ENCODE measurements at places on chromosomes 11 and 22.

- DNase-seq: no peak
Measured at GRCh38 chr22:27720860-27721259, 80.7 kb downstream of the MN1 start.

- no peak for DNase-seq
Measured at GRCh38 chr11:13259374-13259773, 18.2 kb upstream of the BMAL1 start.

GRCh38 chr22:37734964-37735451 lies 38.2 kb downstream of the TRIOBP start:
- DNase-seq: peak; percentile 1

- no peak for DNase-seq
Measured at GRCh38 chr11:130323452-130324450, 9.0 kb upstream of the ZBTB44 start.

DNA sequence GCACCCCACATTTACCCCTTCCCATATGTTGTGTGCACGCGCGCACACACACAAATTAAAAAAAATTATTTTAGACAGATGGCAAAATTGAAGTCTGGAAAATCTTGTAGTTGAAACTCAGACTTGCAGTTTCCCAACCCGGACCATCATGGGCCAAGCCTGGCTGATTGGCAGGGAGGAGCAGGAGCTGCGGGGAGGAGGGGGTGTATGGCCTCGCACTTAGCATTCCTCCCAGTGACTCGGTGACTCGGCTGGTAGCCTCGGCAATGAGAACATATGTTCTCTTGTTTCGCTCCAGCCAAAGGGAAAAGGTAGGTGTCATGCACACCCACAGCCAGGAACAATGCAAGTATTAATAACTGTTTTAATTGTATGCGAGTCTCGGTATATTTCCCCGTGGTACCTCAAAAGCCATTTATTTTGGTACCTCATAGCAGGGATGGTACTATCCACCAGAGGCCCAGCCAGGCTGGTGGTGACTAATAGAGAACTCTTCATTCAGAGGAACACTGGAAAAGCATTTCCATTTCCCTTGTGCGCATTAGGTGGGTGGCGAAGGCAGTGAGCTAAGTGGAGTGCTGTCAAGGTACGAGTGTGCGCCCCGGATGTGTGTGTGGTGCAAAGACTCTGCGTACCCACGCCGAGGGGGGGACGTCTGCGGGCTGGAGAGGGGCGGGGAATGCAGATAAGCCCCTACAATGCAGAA lies 92.5 kb downstream of the DSCAML1 start:
- DNase-seq: no peak

DNA sequence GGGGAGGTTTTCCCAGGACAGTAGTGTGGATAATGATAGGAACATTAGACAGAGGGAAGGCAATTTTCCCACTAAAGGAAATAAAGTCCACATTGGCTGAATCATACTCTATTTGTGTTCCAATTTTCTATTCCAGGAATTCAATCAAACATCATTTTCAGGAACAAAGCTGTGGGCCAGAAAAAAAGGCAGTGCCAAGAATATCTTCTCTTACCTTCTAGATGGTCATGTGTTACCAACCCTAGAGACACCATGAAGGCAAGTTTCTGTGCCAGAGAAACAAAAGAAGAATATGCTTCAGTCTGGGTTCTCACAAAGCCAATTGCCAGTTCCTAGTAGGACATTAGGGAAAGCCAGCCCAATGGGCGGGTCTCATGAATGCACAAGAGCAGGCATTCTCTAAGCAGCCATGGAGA lies 27.5 kb downstream of the LARGE2 start:
- DNase-seq: no peak

DNA sequence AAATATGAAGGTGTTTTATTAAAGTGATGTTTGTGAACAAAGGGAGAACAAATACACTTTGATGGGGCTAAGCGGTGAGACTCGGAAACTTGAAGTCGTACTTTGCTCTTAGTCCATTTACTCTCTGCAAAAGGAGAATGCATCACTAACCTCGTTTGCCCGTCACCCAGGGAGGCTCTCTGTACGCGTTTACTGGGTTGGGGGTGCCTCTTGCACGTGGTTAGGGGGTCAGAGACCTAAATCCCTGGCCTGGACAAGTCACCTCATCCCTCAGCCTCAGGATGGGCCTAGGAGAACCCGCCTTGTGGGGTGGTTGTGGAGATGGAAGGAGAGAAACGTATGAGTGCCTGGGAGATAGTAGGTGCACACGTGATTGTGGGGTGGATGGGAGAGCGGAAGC lies 803 bp upstream of the IFT27 start:
- DNase-seq: no peak

GRCh38 chr22:39388261-39389011 lies 11.1 kb upstream of the TAB1 start:
- peak; percentile 60 for DNase-seq

GRCh38 chr22:27581688-27582087 lies 219.9 kb downstream of the MN1 start:
- DNase-seq: no peak

DNA sequence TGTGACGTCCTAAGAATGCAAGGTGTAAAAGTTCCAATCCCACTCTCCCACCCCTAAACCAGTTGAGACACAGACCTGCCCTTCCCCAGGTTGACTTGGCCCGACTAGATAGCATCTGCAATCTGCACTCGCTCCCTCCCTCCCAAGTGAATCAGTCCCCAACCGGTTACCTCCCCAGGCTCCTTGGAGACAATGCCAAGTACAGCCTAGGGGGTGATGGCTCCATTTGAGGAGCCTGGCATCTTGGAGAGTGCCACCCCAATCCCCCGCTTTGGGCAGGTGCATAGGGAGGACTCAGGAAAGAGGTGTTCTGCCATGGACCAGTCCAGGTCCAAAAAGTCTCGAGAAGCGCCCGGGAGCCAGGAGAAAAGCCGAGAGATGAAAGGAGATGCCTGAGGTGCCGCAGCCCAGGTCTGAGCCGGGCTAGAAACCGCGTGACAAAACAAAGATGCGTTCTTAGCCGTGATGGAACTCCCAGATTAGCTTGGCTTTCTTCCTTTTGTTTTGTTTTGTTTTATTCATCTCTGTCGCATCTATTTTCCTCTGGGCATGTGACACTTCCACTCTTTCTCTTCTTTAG lies 18.7 kb upstream of the SNX32 start:
- no peak for DNase-seq

GRCh38 chr11:114684636-114685035 lies 6.3 kb downstream of the NXPE2 start:
- DNase-seq: no peak

- DNase-seq: no peak
Measured at GRCh38 chr11:111851636-111852035, 19.7 kb downstream of the ALG9 start.

DNA sequence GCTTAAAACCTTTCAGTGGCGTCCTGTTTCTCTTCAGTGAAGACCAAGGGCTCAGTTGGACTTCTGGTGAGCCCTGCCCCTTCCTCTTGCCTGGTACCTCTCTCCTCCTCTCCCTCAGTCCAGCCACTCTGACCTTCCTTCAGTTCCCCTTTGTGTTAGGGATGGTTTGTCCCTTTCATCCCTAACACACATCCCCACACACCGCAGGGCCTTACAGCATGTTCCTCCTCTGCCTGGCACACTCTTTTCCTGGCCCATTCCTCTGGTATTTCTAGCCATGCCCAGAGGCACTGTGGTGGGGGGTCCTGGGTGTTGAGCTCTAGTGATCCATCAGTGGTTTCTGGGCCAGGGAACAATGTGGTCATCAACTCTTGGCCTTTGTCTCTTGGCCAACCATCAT lies 21.4 kb downstream of the GNAZ start:
- no peak for DNase-seq

DNA sequence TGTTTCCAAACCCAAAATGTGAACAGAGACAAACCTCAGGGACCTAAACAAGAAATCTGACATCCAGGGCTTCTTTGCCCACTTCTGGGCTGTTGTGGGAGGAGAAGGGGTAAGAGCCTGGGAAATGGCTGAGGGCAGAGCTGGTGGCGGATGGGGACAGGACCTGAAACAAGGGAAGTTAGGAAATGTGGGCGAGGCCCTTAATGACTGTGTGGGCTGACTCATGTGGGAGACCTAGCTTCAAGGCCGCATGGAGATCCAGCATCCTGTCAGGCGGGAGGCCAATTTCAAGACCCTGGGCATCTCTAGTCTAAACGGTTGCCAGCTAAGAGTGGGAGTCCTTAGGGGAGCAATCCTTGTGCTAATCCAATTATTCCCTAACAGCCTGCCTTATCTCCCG lies 2.1 kb upstream of the OAF start:
- DNase-seq: no peak

GRCh38 chr11:66815646-66816045 lies 27.6 kb upstream of the RCE1 start:
- DNase-seq: no peak

DNA sequence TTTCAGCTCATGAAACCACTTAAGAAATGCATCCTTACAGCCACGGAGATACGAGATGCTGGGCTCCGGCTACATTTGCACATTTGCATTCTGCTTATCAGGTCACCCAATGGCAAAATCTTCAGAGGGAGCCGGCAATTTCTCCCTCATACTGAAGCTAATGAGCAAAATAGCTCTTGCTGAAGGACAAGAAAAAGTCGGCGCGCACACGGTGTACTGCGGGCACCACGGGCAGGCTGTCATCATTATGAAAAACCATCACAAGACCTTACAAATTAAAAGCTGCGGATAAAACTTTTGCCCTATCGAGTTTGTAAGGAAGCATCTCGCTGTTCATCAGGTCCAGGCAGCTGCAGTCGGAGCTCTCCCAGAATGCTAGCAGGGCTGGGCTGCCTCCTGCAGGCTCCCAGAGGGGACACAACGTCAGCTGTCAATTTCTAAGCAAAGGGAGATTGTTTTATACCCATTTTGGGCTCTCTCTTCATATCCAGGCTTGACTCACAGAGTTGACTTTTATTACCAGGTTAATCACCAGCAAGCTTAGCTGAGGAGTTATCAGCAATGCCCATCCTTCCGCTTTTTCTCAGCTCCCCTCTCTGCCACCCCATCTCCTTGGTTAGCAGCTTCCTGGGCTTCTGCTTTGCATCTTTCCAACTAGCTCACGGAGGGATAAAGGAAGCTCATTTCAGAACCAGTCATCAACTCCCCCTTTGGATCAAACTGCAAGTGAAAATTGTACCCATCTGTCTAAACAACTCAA lies 375.1 kb downstream of the OPCML start:
- no peak for DNase-seq

- no peak for DNase-seq
Measured at GRCh38 chr11:7291100-7291829, 39.6 kb downstream of the SYT9 start.

- DNase-seq: peak; percentile 69
Measured at GRCh38 chr11:128956401-128957201, 13.9 kb upstream of the TP53AIP1 start.

DNA sequence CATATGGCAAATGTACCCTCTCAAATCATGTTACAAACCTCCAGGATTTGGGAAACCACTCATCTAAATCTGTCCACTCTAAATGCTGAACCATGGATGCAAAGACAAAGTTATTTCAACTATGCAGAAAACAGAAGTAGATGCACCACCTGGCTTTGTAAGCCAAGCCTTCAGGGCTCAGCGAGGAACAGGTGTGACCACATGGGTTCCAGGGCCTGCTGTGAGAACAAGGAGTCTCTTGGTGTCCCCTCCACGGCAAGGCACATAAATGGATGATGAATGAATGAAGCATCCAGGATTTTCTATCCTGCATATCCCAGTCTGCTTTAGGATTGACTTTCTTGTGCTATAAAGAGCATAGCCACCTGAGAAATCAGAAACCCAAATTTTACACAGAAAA lies 284.5 kb downstream of the LARGE1 start:
- no peak for DNase-seq

GRCh38 chr22:17115945-17116565 lies 5.1 kb downstream of the TMEM121B start:
- no peak for DNase-seq

DNA sequence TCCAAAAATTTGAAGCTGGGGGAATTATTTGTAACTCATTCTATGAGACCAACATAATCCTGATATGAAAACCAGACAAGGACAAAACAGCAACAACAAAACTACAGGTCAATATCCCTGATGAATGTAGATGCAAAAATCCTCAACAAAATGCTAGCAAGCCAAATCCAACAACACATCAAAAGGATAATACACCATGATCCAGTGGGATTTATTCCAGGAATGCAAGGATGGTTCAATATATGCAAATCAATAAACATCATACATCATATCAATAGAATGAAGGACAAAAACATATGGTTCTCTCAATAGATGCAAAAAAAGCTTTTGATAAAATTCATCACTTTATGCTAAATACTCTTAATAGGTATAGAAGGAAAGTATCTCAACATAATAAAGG lies 19.4 kb upstream of the USP2 start:
- no peak for DNase-seq

- DNase-seq: no peak
Measured at GRCh38 chr11:68525930-68526329, 65.4 kb downstream of the PPP6R3 start.

- no peak for DNase-seq
Measured at GRCh38 chr11:104727768-104728167, 170.5 kb downstream of the CASP12 start.

- DNase-seq: peak; percentile 81
Measured at GRCh38 chr11:15707971-15708370, 593.2 kb downstream of the INSC start.

- no peak for DNase-seq
Measured at GRCh38 chr11:76806608-76807205, 23.6 kb downstream of the TSKU start.

- DNase-seq: no peak
Measured at GRCh38 chr11:33211153-33211552, 46.0 kb upstream of the HIPK3 start.

GRCh38 chr11:124482362-124483147 lies 37.1 kb upstream of the OR8B8 start:
- DNase-seq: no peak

- DNase-seq: no peak
Measured at GRCh38 chr22:35575116-35575748, 34.6 kb downstream of the RASD2 start.

DNA sequence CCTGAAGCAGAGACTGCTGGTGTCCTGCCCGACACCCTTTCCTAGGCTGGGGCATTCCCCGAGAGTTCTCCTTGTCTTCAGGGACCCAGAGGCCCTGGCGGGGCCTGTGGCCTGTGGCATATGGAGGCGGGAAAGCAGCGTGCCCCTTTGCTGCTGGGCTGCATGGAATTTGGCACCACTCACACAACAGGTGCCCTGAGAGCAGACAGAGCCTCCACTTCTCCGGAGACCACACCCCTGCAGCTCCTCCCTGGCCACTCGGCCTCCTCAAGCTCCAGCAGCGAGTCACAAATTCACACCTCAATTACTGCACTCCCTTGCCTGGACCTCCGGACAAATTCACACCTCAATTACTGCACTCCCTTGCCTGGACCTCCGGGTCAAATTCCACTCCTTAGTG lies 1375.2 kb downstream of the TBC1D22A start:
- DNase-seq: no peak

DNA sequence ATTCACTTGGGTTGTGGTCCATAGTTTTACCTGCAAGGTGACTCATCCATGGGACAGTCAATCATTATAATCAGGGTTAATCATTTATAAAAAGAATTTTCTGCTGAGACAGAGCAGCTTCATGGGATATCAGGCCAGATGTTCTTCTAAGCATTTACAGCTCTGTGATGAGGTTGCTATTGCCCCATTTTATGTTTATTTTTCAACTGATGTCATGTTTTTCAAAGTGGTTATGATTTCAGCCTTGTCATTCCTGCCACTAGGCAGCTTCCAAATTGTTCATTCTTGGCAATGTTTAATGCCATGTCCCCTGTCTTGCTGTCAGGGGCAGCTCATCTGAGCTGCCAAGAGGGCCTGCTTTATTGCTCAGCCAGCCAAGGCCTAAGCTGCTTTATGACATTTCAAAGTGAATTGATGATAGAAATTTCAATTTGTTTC lies 35.9 kb upstream of the ZBED5 start:
- DNase-seq: no peak
